Trophoblast cell (in vitro differentiated cells and primary cell): ENCODE measurements at places on chromosomes 3 and 15.

GRCh38 chr3:100268156-100268555 lies 7.4 kb downstream of the TBC1D23 start:
- DNase-seq, result no peak
- H3K27me3 ChIP-seq, result no peaks in the 10 kb centered on the region
- H3K27ac ChIP-seq, result no peak overlapping the region
- H3K36me3 ChIP-seq, result no peaks in the 10 kb centered on the region
- no peak overlapping the region for H3K4me3 ChIP-seq
- no peaks in the 10 kb centered on the region for H3K4me1 ChIP-seq

GRCh38 chr15:41115161-41115651 lies 874 bp downstream of the INO80 start:
- H3K4me1 ChIP-seq, result peaks cover 2% of the 10 kb centered on the region
- peak overlapping the region; percentile 100 for H3K27ac ChIP-seq
- H3K36me3 ChIP-seq, result peaks cover 3% of the 10 kb centered on the region
- H3K4me3 ChIP-seq, result peak overlapping the region; percentile 98
- H3K27me3 ChIP-seq, result no peaks in the 10 kb centered on the region

DNA sequence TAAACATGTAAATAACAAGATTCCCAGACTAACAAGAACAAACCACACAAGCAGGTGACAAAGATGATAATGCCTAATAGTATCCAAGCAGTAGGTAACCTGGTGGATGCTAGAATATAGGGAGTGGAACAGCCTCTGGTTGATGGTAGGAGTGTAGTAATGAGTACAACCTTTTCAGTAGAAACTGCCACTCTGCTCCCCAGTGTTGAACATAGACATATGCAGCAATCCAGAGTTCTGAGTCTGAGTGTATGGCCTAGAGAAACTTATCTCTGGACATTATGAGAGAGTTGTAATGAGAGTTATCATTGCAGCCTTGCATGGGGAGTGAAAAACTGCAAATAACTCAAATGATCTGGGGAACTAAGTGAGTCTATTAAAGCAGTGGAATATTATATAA lies 76.1 kb upstream of the ACAD9 start:
- peaks cover 35% of the 10 kb centered on the region for H3K36me3 ChIP-seq
- no peak overlapping the region for H3K27ac ChIP-seq
- H3K27me3 ChIP-seq, result no peaks in the 10 kb centered on the region
- DNase-seq, result no peak

DNA sequence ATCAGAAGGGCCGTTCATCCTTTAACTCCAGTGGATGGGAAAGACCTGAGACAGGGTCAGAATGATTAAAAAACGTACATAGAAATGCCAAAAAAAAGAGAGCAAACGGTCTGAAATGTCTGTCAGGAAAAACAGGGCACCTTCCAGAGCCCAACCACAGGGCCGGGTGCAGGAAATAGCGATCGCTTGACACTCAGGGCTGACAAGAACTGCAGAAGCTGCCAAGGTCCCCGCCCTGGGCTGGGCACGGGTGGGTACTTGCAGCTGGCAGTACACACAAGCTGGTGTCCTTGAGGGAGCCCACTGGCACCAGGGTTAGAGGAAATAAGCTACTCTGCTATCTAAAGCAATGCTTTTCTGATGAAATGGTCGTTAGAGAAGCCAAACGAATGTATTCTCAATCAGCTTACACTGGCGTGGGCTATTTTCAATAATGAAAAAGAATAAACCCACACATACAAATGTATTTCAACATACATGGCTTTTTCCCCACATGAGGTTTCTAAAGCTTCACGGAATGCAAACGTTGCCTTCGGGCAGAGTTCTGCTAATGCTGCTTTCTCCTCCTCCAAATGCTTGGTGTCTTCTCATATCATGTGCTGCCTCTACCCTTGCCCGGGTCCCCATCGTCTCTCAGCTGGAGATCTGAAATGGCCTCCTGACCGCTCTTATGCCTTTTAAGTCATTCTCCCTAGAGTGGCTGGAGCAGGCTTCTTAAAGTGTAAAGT lies 15.6 kb downstream of the FRMD4B start:
- H3K4me1 ChIP-seq, result peaks cover 2% of the 10 kb centered on the region
- no peaks in the 10 kb centered on the region for H3K27me3 ChIP-seq
- H3K36me3 ChIP-seq, result no peaks in the 10 kb centered on the region

DNA sequence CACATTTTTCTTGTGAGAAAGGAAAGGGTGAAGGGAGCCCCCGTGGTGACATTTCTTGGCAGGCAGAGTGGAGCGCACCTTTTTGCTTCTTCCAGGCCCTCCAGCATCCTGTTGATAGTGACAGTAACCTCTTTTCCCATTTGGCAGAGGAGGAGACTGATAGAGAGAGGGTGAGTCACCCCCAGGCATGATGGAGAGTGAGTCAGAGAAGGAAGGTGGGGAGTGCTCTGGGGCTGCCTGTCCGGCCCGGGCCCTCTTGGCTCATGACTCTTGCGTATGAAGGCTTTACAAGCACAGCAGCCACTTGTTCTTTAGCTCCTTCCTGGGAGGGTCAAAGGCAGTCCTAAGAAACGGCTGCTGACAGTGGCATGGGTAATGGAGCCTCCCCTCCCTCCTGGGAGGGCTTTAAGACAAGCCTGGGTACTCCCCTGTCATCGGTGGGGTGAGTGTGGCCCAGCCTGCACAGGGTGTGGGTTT lies 16.0 kb downstream of the ANKRD63 start:
- peak overlapping the region; percentile 7 for H3K27ac ChIP-seq
- peak; percentile 39 for DNase-seq
- no peaks in the 10 kb centered on the region for H3K36me3 ChIP-seq
- H3K27me3 ChIP-seq, result no peaks in the 10 kb centered on the region
- no peak overlapping the region for H3K4me3 ChIP-seq
- peaks cover 25% of the 10 kb centered on the region for H3K4me1 ChIP-seq

DNA sequence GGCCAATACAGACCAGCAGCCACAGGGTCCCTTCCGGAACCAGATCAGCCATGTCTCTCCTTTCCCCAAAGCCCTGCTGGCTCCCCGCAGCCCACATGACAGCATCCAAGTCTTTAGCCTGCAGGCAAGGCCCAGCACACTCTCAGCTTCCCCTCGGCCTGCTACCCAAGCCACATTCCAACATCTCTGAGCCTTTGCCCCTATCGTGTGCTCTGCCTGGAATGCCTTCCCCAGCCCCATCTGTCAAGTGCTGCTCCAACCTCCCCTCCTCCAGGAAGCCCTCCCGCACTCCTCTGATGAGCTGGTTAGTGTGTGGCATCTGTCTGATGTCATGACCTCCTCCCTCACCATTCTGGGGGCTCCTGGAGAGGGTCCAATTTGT lies 8.5 kb downstream of the PLXND1 start:
- no peak overlapping the region for H3K4me3 ChIP-seq
- peak overlapping the region; percentile 78 for H3K27ac ChIP-seq
- peak; percentile 98 for DNase-seq

GRCh38 chr15:85583923-85584390 lies 203.6 kb downstream of the AKAP13 start:
- peak; percentile 74 for DNase-seq
- peaks cover 10% of the 10 kb centered on the region for H3K36me3 ChIP-seq
- no peak overlapping the region for H3K27ac ChIP-seq
- no peaks in the 10 kb centered on the region for H3K27me3 ChIP-seq

DNA sequence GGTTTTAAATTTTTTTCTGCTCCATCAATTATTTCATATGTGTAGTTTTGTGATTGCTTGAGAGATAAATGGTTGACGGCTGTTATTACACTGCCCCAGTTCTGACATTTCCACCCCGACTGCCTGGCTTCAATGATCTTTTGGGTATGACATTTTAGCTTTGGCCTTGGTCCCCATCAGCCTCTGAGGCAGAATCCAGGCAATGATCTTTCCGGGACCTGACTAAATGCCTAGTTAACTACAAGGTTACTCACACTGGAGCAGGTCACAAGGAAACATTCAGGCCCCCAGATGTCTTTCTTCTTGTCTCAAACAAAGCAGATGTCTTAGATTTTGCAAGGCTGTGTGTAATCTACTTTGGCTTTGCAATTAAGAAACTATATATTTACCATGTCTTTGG lies 61.1 kb upstream of the TMCO5A start:
- no peak overlapping the region for H3K27ac ChIP-seq
- H3K27me3 ChIP-seq, result no peaks in the 10 kb centered on the region
- H3K36me3 ChIP-seq, result no peaks in the 10 kb centered on the region
- H3K4me1 ChIP-seq, result no peaks in the 10 kb centered on the region
- no peak overlapping the region for H3K4me3 ChIP-seq

DNA sequence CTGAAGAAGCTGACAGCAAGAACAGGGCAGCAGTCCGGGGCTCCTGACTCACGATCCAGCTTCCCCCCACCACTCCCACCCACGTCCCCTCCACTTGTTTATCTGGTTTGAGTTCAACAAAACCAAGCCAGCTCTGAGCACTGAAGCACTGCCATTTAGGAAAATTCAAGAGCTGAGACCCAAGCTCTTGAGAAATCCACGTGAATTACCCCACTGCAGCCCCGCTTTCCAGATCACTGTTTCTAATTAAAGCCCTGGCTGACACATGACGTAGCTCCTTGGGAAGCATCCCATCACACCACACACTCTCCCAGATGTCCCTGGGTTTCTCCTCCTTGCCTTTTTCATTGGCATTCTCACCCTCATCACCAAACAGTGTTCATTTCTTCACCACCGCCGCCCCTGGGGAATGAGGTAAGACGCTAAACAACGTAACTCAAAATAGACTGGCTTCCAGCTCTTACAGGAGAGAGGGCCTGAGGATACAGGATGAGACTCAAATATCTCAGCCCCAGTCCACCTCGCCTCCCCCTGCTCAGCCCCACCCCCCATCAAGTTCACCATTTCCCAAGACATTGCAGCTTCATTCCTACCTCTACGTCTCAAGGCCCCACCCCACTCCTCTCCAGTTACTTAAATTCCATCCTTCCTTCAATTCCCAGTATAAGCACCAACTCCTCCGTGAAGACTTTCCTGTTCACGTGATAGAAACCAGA lies 95.4 kb downstream of the SRGAP3 start:
- H3K4me1 ChIP-seq, result no peaks in the 10 kb centered on the region
- no peaks in the 10 kb centered on the region for H3K27me3 ChIP-seq
- DNase-seq, result peak; percentile 15
- H3K27ac ChIP-seq, result no peak overlapping the region

DNA sequence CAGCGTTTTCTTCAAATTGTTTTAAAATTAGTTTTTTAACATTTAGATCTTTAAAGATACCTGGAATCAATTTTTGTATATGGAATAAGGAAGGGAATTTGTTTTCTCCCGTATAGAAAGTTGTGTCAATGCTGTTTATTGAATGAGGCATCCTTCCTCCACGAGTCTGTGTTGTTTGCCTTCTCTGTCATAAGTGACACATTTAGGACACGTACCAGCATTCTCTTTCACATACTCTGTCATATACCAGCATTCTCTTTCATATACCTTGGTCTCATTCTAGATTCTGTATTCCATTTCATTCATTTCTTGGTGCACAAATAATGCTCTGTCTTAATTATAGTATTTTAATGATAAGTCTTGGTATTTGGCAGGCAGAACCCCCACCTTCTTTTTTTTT lies 10.3 kb downstream of the ATP11B start:
- no peaks in the 10 kb centered on the region for H3K27me3 ChIP-seq
- peak; percentile 8 for DNase-seq
- H3K27ac ChIP-seq, result no peak overlapping the region
- no peaks in the 10 kb centered on the region for H3K4me1 ChIP-seq
- no peak overlapping the region for H3K4me3 ChIP-seq

DNA sequence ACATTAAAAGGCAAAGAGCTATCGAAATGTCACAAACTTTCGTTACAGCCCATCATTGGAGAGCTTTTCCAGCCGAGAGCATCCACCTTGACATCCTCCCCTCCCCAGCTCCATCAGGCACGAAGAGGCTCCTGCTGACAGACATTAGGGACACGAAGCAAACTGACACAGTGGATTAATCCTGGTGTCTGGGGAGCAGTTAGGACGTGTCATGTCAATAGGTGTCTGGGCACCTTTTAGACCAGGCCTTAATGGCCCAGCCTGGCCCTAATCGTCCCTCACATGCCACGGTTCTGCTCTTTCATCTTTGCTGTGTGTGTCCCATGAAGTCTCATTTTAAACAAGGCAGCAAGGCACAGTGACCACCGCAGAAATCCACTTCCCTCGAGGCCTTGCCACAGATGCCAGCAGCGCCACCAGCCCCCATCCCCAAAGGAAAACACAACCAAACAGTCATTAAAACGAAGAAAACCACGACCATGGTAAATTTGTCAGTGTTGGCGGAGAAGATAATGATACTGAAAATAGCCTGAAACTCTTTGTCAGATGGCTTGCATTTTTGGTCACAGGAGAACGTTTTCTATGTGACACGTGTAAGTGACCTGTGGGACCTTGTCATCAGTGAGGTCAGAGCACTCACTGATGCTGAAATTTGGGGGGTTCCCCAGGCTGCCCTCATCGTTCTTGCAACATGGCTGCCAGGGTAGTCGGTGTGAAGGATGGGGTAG lies 16.3 kb upstream of the PCSK6 start:
- H3K27ac ChIP-seq, result no peak overlapping the region
- no peak overlapping the region for H3K4me3 ChIP-seq
- H3K4me1 ChIP-seq, result peaks cover 22% of the 10 kb centered on the region
- no peaks in the 10 kb centered on the region for H3K36me3 ChIP-seq
- DNase-seq, result no peak

DNA sequence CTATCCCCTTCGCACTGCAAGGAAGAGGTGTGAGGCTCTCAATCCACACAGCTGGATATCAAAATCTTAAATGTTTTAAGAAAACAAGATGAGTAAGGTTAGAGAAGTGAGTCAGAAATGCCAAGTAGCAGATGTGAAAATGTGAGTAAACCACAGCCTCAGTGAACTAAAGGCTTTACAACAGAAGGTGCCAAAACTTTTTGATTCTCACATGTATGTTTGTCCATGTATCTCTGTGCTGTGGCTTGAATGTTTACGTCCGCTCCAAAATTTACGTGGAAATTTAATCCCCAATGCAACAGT lies 126.8 kb upstream of the PFN2 start:
- H3K36me3 ChIP-seq, result no peaks in the 10 kb centered on the region
- H3K4me3 ChIP-seq, result no peak overlapping the region

GRCh38 chr3:139937674-139938279 lies 2.8 kb downstream of the CLSTN2 start:
- no peaks in the 10 kb centered on the region for H3K36me3 ChIP-seq
- peaks cover 5% of the 10 kb centered on the region for H3K4me1 ChIP-seq
- no peak overlapping the region for H3K4me3 ChIP-seq
